Amniotic stem cell (primary cell): ENCODE measurements at places on chromosomes 3 and 15.
A peak's percentile ranks its signal among the peaks of the same experiment; 100 is the strongest.

DNA sequence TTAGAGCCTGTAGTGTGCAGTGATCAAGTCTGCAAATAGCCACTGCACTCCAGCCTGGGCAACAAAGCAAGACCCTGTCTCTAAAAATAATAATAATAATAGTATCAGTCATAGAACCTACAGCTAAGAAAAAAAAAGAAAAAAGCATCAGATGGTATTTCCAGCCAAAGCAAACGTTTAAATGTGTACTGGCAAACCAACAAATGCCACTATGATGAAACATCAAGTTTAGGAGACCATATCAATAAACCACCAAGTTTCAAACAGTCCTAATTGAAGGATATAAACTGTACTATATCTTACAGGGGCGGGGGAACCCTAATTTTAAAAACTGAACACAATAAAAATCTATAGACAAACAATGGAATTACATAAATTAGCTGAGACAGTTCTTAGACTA is 6.4 kb downstream of the UBP1 start:
- DNase-seq = no peak

GRCh38 chr15:72944565-72944964 is 107.7 kb upstream of the NEO1 start:
- no peak for DNase-seq

DNA sequence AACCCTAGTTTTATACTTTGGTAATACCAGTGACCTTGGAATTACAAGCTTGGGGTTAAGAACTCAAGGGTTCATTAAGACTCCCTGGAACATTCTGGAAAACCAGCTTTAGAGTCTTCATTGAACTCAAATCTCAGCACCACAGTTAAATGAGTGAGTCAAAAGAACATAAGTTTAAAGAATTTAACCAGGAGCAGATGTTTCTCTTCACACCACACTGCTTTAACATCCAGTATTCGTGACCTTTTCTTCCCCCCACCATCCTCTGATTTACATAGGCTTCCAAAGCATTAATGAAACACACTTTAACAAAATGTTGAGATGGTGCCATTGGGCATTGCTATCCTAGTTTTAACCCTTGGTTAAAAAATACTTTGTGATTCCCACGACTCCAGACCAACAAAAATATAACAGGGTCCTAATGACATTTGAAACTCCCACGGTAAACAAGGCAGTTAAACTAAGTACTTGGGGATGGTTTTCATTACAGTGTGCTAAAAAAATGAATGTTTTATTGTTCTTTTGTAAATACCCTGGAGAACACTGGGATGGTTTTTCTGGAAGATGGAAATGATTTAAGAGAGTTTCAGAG is 123.9 kb downstream of the OXNAD1 start:
- DNase-seq = no peak

- DNase-seq = no peak
Observed at GRCh38 chr3:192259661-192260060, 467.7 kb downstream of the FGF12 start.

GRCh38 chr15:64191971-64192830 is 29.4 kb upstream of the PPIB start:
- no peak for DNase-seq

DNA sequence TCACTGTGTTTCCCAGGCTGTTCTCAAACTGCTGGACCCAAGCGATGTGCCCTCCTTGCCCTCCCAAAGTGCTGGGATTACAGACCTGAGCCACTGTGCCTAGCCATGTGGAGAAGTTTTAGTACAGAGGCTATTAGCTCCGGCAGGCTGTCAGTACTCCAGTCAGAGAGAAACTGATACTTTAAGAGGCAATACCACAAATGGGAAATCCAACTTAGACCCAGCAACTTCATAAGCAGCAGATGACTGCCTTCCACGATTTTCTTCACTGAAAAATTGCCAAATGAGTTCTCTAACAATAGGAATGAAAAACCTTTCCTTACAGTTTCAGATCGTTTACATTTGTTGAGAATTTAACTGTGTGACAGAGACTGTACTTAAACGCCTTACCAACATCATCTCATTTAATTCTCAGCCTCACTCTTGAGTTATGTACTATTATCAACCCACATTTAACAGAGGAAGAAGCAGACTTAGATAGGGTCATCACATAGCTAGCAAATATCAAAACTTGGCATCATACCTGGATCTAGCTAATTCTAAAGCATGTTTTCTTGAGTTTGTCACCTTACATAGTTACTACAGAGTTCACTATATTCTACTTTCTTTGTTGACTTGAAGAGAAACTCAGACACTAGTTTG is 127.4 kb downstream of the TCF12 start:
- DNase-seq = no peak

DNA sequence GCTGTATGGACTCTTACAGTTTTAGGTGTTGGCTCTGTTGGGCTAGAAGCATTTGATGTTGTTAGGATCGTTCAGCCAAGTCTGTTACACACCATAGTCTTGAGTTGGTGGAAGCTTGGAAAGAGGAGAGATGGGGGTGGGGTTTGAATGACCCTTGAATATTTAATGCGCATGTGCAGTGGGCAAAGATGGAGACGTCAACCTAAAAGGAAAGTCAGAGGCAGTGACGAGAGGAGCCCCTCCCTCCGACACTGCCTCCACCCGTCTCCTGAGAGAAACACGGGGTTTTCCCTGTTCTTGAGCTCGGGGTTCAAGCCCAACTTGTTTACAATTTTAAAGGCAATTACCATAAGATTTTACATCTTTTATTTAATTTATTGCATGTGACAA is 311.4 kb downstream of the SHQ1 start:
- DNase-seq = no peak

- no peak for DNase-seq
Observed at GRCh38 chr3:187931101-187931500, 185.8 kb upstream of the BCL6 start.

GRCh38 chr3:73786998-73787397 is 162.3 kb upstream of the PDZRN3 start:
- no peak for DNase-seq

DNA sequence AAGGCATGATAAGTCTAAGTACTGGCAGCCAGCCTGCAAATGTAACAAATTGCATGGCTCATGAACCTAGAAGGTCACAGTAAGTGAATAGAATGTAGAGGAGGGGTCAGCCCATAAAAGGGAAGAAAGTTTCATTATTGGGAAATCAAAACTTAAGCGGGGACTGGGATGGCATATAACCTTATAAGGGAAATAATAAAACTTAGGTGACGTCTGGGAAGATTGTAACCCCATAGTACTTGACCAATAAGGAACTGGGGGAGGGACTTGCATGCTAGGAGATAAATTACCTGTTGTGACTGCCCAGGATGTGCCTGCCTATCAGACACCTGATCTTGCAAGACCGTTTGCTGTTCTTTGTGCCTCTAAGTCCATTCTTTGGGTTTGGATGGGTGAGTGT is 28.1 kb upstream of the MCTP2 start:
- no peak for DNase-seq

DNA sequence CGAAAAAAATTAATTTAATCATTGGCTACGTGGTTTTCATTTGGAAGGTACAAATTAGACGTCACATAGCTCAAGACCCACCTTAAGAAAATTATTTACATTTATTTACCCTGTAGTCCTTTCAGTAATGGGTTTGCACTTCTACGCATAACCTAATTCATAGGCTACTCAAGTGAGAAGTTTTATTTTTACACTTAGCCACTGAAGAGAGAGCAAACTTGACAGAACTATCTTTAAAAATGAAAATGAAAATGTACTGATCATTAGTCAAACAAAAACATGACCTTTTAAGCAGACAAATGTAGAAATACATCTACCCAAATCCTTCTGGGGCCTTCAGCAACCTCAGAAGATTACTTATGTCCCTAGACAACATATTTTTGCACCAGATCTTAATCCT is 269.4 kb upstream of the TTC14 start:
- DNase-seq = no peak

GRCh38 chr15:75450307-75451201 is 936 bp downstream of the SIN3A start:
- peak; percentile 95 for DNase-seq

- DNase-seq = no peak
Observed at GRCh38 chr15:66138892-66139590, 114.5 kb downstream of the MEGF11 start.

DNA sequence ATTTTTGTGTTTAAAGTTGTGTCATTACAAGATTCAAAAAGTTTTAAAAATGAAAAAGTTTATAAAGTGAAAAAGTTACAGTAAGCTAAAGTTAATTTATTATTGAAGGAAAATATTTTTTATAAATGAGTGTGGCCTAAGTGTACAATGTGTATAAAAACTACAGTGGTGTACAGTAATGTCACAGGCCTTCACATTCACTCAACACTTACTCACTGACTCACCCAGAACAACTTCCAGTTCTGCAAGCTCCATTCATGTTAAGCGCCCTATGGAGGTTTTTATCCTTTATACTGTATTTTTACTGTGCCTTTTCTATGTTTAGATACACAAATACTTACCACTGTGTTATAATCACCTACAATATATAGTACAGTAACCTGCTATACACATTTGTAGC is 76.3 kb downstream of the DTWD1 start:
- no peak for DNase-seq

- DNase-seq = no peak
Observed at GRCh38 chr3:63441262-63441661, 163.2 kb downstream of the SYNPR start.

DNA sequence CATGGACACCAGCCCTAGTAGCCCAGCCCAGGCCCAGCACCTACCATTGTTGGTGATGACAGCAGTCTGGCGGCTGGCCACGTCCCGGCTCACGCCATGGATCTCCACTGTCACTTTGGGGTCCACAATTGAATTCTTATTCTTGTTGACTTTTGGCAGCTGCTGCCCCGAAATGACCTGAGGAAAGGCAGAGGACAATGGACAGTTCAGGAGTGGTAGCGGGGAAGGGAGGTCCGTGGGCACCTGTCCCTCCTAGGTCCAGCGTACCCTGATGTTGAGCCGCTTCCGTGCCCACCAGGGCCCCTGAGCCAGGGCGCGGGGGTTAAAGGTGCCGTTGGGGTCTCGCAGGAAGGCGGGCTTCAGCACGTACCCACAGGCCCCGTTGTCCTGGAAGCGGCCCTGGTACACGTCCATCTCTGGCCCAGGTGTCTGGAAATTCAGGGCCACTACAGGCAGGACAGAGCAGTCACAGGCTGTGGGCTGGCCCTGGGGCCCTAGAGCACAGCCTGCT is 17.7 kb downstream of the VILL start:
- DNase-seq = no peak

DNA sequence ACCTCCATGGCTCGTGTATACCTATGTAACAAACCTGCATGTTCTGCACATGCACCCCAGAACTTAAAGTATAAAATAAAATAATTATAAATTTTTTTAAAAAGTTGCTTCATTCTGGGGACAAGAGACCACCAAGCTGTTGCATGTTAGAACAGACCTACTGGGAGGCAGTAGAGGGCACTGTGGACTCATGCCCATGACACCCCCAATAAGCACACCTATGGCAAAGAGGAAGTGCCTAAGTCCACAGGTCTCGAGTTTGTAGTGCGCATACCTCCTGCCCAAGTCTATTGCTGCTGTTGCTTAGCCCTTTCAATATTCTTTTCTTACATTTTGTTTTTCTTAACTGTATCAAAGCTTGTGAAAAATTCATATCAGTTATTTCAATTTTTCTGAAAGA is 267.9 kb upstream of the THBS1 start:
- no peak for DNase-seq

DNA sequence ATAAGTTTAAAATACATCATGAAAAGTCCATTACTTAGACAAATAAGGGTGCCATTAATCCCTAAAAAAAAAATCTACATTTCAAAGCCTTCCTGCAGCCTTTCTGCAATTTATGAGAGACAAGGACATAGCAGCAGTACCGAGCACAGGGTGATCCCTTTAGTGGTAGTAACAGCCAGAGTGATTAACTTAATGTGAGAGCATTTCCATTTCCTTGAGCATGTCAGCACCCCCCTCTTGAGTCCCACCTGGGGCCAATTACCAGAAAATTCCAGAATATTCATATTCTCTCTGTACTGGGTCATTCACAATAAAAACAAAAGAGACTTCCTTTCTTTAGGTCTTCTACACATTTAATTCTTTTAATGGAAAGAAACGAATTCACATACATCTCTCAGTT is 546.9 kb upstream of the CCDC54 start:
- no peak for DNase-seq

GRCh38 chr3:189792046-189792929 is 161.1 kb downstream of the TP63 start:
- DNase-seq = no peak

- no peak for DNase-seq
Observed at GRCh38 chr3:188231456-188231855, 77.5 kb downstream of the LPP start.

DNA sequence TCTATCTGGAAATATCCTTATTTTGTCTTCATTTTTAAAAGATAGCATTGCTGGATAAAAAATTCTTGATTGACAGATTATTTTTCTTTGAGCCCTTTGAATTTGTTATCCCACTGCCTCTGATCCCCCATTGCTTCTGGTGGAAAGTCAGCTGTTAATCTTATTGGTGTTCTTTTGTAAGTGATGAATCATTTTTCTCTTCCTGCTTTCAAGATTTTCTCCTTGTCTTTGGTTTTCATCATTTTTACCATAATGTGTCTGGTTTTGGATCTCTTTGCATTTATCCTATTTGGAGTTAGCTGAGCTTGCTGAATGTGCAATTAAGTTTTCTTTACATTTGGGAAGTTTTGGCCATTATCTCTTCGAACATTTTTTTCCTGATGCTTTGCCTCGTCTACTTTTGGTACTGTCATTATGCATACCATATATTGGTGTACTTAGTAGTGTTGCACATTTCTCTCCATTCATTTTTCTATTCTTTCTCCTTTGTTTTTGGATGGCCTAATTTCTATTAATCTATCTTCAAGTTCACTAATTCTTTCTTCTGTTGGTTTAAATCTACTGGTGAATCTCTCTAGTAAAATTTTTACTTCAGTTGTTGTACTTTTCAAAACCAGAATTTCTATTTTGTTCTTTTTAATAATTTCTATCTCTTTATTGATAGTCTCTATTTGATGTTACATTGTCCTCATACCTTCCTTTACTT is 440.0 kb upstream of the PROK2 start:
- no peak for DNase-seq

DNA sequence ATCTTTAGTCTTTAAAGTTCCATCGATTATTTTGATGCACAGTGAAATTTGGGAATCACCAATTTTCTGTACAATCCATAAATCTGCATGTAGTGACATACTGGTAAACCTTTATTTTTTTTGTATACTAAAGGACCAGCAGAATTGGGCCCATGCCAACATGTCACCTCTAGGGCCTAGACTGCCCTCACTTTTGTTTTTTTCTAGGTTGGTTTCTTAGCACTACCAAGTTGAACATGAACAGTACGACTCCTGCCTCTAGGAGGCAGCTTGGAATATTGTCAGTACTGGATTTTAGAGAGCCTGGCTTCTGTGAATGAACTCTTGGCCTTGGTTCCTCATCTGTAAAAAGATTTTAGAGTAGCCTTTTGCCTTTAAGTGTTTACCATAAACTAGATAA is 32.3 kb downstream of the NKIRAS1 start:
- DNase-seq = no peak

GRCh38 chr15:63909819-63910437 is 76.2 kb upstream of the HERC1 start:
- DNase-seq = no peak

GRCh38 chr15:99424978-99425656 is 140.7 kb upstream of the MEF2A start:
- DNase-seq = peak; percentile 56
